A549 (cell line): ENCODE measurements at places on chromosomes 13 and 19.

- DNase-seq, result no peak
Measured at GRCh38 chr19:29766100-29766499, 45.7 kb upstream of the CCNE1 start.

- no peak for DNase-seq
Measured at GRCh38 chr13:106295971-106296370, 239.5 kb downstream of the EFNB2 start.

- DNase-seq, result no peak
Measured at GRCh38 chr13:36882829-36883390, 37.1 kb downstream of the SMAD9 start.

DNA sequence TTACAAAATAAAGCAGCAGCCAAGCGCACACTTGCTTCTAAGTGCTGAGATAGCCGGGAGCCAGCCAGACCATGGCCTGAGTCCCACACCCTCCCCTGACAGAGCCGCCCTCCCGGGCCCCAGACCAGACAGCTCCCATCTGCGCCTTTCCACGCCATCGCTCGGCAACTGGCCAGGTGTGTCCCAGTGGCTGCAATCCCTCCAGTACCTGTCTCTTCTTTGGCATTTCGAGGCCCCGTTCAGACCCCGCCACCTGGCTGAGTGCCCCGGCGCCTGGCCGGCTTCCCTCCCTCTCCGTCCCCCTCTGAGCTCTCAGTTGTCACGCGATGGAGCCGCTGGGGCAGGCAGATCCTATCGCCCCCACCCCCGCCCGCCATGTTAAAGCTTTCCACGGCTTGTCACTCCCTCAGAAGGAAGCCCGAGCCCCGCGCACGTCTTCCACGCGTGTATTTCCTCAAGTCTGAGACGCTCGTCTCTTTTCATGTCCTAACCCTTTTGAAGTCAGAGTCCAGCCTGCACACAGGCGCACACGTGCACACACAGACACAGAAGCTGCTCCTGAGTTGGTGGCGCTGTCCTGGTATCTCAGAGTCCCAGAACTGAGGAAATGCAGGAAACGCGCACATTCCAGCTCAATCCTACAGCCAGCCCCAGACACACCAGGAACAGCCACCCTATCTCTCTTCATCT lies 7.9 kb downstream of the MLLT1 start:
- no peak for DNase-seq

DNA sequence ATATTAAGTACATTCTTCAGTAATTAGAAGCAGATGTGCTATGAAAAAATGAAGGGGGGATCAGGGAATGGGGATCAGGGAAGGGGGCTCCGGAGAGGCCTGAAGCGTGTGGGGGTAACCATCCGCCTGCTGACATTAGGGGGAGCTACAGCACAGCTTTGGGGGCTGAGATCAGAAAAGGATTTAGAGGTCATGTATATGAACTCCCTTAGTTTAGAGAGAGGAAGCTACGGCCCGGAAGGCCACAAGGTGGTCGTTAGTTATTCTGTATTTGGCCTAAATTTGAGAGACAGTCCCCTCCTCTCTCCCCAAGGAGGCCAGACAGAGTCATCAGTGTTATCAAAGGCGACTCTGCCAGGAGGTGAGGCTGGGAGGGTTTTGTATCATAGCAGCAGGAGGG lies 99.0 kb downstream of the TM9SF2 start:
- DNase-seq, result no peak
